GM12891 (cell line): ENCODE measurements at places on chromosomes 16 and 17.

- DNase-seq, result no peak
Observed at GRCh38 chr16:6482696-6483468, 849.8 kb upstream of the RBFOX1 start.

DNA sequence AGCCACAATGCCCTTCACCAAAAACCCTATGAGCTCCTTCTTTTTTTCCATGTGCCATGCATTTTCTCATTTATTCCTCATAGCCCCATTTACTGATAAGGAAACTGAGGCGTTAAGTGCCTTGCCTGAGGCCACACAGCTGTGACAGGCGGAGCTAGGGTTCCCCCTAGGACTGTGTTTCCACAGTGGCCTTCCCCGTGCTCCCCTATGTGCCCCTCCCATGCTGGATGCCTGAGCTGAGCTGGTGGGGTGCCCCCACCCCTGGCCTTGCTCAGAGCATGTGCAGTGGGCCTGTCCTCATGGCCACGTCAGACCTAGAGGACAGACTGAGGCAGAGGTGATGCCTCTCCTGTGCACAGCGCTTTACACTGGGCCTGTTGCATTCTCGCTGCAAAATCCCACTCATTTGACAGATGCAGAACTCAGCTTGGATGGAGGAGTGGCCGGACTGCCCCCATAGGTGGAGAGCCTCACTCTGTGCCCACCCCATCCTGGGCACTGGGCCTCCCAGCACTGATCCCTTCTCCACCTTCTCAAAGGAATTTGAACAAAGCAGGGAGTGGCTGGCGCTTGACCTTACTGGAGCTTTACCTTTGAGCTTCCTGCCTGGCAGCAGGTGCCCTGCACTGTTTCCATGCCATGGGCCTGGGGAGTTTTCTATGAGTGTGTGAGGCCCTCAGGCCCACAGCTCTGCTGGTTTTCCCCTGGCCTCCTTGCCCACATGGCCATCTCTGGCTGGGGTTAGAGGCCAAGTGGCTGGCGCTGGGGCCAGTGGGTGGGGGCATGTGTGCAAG lies 2.6 kb downstream of the MAP2K3 start:
- no peak for DNase-seq

- DNase-seq, result no peak
Observed at GRCh38 chr17:67639555-67639954, 78.2 kb upstream of the NOL11 start.

DNA sequence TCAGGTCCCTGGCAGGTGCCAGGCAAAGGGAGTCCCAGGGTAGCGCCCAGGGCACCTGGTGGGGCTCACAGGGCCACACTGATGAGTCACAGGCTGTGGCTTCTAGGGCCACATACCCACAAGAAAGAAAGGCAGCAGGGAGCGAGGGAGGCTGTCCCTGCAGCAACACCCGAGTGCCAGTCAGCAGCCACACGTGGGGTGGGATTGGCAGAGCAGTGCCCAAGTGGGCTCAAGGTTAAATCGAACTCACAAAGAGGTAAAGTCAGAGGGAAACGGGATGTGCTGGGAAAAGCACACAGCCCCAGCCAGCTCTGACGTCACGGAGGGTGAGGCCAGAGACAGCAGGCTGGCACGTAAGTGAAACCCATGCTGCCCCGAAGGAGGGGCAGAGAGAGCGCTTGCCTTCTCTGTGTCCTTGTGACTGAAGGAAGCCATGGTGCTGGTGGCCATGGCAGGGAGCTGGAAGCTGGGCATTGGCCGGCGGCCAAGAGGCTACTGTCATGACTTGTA lies 33.8 kb downstream of the FA2H start:
- DNase-seq, result no peak

GRCh38 chr16:5379954-5380353 lies 282.4 kb upstream of the EEF2KMT start:
- no peak for DNase-seq

DNA sequence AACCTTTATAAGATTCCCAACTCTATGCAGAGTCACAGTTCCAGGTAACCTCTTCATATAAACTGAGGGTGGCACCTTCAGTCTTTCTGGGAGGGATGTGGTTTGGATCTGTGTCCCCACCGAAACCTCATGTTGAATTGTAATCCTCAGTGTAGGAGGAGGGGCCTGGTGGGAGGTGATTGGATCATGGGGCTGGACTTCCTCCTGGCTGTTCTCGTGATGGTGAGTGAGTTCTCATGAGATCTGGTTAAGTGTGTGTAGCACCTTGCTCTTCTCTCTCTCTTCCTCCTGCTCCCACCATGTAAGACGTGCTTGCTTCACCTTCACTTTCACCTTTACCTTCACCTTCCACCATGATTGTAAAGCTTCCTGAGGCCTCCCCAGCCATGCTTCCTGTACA lies 30.5 kb downstream of the HS3ST2 start:
- no peak for DNase-seq

GRCh38 chr16:54031107-54031760 lies 255.4 kb downstream of the IRX3 start:
- DNase-seq, result no peak

GRCh38 chr16:66832661-66833305 lies 2.0 kb upstream of the NAE1 start:
- DNase-seq, result no peak

DNA sequence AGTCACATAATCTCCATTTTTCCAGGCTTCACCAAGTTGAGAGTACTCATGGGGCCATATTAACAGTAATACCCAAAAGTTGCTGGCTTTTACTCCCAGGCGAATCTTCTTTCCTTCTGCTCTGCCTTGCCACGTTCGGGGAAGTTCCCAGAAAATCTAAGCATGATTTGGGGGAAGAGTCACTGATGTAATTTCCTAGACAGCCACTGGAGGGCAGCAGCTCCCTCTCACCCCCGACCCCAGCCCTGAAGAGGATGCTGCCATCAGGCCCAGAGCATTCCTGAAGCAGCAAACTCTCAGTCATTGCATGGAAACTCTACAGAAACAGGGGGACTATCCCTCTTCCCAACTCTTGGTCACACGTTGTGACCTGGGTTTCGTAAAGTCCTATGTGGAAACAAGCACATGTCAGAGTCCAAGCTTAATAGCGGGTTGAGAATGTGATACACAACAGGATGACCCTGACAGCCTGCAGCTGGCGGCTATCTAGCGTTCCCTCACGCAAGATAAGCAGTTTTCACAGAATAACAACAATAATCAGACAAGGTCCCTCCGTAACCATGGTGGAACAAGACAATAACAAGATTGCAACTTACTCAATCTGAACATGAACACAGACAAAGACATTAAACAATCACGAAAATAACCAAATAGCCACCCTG lies 43.8 kb upstream of the DHX40 start:
- peak; percentile 58 for DNase-seq

GRCh38 chr17:8672326-8672725 lies 41.8 kb upstream of the MYH10 start:
- no peak for DNase-seq

- DNase-seq, result no peak
Observed at GRCh38 chr17:37111329-37111728, 162.6 kb downstream of the AATF start.

DNA sequence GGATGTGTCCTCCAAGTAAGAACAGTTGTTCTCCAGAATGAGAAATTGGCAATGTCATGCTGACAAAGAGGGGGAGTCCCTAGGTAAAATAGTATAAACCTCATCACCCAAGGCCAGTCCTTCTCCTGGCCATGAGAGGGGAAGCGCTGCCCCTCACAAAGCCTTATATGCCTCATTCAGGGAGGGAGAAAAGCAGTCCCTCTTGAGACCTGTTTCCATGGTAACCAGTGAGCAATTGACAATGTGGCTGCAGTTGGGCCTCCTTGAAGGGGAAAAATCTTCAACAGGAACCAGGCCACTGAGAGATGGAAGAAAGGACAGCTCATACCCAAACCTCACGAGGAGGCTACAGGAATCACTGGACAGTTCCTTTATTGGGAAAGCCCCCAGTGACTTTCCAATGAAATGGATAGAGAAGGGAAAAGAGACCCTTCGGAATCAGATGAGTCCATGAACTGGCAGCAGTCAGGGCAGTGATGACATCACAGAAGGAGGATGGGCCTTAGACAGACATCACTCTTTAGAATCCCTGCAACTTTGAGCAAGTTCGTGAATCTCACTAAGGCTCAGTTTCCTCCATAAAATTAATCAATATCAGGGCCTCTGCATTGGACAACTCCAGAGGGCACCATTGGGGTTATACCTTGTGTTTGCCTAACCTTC lies 275.7 kb downstream of the TOX3 start:
- no peak for DNase-seq

GRCh38 chr17:63364944-63365343 lies 81.2 kb downstream of the CYB561 start:
- DNase-seq, result no peak

DNA sequence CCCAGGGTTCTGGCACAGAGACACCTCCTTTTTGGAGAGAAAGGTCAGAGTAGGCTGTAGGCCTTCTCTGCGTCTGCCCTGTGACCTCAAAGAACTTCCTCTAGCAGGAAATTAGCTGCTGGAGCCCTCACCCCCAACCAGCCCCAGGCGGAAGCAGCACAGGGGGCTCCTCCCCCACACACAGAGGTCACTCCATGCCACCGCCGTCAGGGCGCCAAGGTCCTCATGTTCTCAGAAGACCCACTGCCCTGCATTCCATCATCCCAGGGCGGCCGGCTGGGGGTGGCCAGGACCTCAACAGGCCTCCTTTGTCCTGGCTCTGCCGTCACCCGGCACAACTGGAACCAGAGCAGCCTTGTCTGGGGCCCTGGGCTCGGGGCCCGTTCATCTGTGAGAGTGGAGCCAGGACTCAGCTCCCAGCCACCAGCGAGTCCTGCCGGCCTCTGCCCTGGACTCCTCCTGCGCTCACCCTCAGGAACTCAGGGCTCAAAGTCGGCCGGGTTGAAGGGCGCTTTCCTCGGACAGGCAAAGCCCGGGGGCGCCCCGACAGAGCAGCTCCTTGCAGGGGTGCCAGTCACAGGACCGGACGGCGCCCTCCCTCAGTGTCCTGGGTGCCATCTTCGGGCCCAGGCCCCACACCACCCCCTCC lies 1.2 kb downstream of the TMC6 start:
- no peak for DNase-seq

- no peak for DNase-seq
Observed at GRCh38 chr17:42809250-42809649, 10.6 kb downstream of the CNTD1 start.

DNA sequence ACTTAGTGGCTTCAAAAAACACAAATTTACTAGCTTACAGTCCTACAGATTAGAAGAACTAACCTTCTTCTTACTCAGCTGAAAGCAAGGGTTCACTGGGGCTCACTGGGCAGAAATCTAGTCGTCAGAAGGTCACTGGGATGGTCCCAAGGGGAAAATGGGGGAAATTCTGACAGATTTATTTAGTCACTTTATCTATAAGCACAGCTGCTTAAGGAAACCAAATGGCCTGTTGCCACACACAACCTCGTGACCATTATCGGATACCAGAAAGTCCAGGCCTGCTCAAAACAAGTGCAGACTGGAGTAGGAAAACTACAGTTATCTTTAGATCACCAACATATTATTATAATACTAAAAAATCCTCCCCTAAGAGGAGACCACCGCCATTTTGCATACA lies 374.6 kb upstream of the ASIC2 start:
- DNase-seq, result no peak

DNA sequence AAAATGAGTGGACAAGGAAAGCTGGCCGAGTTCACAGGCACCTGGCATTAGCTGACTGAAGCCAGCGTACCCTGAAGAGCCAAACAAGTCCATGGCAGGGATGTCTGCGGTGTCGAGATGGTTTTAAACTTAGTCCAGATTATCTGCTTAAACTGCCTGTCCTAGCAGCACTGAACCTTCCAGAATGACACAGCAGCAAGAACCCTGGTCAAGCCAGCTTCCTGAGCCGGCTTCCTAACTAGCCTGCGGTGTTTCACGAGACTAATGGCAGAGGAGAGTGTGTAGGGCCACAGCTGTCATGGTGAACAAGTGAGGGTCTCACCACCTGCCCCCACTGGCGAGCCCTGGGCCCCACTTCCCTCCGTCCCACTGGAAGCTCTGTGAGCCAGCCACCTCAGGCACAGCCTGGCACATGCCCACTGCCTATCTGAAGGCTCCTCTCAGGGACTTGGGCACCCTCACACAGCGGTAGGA lies 28.8 kb upstream of the MTSS2 start:
- DNase-seq, result no peak

DNA sequence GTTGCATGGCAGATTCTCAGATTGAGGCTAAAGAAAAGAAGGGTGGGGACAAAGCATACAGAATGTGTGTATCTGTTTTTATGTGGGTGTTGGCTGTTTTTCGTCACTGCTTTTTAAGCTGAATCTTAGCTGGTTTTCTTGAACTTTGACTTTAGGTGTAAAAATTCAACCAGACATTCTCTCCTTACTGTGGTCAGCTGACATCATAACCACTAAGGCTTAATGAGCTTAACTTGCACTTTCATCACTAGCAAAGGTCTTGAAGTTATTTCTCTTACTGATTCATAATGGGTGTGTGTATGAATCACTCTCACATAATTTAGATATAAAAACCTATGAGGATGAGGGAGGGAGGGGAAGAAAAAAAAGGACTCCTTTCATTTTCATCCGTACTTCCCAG lies 4.0 kb upstream of the CDC6 start:
- DNase-seq, result no peak

DNA sequence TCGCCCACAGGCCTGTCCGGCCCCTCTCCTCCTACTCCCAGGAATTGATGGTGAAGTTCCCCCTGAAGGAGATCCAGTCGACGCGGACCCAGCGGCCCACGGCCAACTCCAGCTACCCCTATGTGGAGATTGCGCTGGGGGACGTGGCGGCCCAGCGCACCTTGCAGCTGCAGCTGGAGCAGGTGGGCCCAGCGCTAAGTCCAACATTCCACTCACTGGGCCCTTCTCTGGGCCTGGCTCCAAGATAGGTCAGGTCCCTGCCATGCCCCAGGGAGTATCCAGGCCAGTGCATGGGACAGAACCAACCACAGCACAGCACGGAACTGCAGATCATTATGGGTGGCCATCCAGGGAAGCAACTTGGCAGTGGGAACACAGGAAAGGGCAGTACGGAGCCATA lies 9.9 kb upstream of the ALKBH5 start:
- no peak for DNase-seq

DNA sequence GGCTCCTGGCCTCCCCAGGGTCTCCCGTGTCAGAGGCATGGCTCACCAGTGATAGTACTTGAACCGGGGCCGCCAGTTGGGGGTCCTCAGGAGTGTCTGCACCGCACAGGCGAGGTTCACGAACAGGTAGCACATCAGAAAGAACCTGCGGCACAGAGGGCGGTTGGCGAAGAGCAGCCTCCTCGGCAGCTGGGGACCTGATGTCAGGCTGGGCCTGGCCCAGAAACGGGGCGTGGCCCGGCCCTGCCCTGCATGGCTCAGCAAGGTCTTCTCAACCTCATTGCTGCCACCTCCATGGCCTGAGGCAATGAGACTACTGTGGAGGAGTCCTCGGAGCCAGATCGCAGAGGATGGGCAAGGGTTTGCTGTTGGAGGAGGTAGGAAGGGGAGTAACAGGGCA lies 4.1 kb upstream of the LCAT start:
- no peak for DNase-seq
